ENCODE measurements at places on chromosomes 16 and 17.
A peak's percentile ranks its signal among the peaks of the same experiment; 100 is the strongest.

GRCh38 chr17:42087736-42088705 is 10.3 kb downstream of the ZNF385C start:
- no peak for DNase-seq

DNA sequence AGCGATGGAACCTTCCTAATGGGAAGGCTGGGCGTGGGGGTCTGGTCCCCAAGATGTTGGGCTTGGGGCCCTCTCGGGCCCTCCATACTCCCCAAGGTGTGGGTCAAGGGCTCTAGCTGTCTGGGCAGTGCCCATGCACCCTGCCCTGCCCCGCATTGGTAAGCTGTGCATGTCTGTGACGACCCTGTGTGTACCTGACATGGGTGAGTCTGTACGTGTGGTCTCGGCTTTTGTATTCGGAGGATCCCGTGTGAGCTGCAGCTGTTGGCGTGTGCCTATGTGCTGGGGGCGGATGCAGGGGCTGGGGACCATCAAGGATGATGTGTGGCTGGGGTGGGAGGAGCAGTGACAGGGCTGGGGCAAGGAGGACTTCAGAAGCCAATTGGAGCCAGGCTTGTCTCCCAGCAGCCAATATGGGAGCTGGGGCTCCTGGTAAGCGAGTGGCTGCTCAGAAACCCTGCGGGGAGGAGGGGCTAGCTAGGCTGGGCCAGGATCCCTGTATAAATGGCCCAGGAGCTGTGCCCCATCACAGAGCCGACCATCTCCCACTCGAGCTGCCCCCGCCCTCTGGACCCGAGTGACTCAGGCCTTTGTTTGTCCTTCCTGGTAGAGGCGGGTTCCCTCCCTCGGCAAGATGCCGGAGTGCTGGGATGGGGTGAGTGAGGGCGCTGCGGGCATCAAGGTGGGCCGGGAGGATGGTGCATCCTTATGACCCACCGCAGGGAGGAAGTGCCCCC is at the start of gene NDRG4:
NDRG4 (plus strand) TSS at position 529 of the 737 bp plus-strand sequence; CDS start at position 635, 106 bp downstream.
- peak; percentile 43 for DNase-seq

- DNase-seq, result no peak
Measured at GRCh38 chr17:27424941-27425340, 31.3 kb upstream of the KSR1 start.

DNA sequence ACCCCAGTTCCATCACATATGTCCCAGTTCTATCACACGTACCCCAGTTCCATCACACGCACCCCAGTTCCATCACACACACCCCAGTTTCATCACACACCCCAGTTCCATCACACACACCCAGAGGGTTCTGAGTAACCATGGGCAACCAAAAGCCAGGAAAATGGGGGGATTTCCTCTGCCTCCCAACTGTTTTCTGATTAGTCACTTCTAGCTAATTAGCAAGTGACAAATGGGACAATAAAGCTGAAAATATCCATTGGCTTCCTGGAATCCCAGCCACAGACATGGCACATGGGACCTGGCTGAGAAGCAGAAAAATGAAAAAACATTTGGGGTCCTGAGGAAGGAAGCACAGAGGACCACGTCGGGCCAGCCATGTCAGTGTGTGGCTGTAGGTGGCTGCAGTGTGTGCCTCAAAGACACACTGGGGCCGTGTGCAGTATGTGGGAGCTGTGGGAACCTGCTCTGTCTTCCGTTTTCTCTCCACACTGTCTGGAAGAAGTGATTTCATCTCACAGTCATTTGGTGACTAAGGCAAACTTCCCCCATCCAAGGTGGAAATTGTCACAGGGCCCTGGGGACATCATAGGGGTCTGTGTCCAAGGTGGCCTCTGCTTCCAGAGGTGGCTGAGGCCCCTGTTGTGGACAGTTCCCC is 106.7 kb downstream of the CMIP start:
- DNase-seq, result no peak

- no peak for DNase-seq
Measured at GRCh38 chr16:85475233-85475632, 137.9 kb upstream of the GSE1 start.

- no peak for DNase-seq
Measured at GRCh38 chr16:81861915-81862314, 82.8 kb downstream of the PLCG2 start.

- DNase-seq, result no peak
Measured at GRCh38 chr16:68642436-68643101, 2.5 kb upstream of the CDH3 start.

GRCh38 chr16:52450916-52451315 is 96.0 kb downstream of the TOX3 start:
- DNase-seq, result no peak

DNA sequence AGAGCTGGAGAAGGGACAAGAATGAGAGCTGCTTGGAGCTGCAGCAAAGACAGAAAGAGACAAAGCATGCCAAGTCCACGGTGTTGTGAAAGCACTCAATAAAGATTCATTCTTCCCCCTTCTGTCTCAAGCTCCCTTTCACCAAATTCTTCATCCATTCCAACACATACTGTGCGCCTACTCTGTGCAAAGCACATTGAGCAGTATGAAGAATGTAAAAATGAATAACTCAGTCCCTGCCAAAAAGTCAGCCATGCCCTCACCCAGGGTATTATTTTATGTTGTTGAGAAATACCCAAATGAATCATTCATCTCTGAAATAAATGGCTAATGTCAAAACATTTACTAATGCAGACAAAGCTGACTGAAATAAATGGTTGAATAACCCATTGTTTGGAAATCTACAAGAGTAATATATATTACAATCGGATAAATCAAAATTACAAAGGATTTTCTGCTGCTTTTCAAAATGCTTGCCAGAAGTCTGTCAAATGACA is 282.9 kb upstream of the IRX5 start:
- no peak for DNase-seq

- no peak for DNase-seq
Measured at GRCh38 chr17:45755050-45755449, 29.1 kb upstream of the CRHR1 start.

GRCh38 chr17:40559954-40560591 is 5.2 kb downstream of the CCR7 start:
- peak; percentile 68 for DNase-seq

GRCh38 chr17:69678206-69678605 is 263.7 kb downstream of the MAP2K6 start:
- no peak for DNase-seq

- DNase-seq, result no peak
Measured at GRCh38 chr17:12789075-12789480, 220 bp upstream of the ARHGAP44 start.

- DNase-seq, result no peak
Measured at GRCh38 chr17:78883533-78884131, 19.4 kb downstream of the CEP295NL start.

GRCh38 chr17:31580706-31581490 is 189.4 kb downstream of the RAB11FIP4 start:
- no peak for DNase-seq

DNA sequence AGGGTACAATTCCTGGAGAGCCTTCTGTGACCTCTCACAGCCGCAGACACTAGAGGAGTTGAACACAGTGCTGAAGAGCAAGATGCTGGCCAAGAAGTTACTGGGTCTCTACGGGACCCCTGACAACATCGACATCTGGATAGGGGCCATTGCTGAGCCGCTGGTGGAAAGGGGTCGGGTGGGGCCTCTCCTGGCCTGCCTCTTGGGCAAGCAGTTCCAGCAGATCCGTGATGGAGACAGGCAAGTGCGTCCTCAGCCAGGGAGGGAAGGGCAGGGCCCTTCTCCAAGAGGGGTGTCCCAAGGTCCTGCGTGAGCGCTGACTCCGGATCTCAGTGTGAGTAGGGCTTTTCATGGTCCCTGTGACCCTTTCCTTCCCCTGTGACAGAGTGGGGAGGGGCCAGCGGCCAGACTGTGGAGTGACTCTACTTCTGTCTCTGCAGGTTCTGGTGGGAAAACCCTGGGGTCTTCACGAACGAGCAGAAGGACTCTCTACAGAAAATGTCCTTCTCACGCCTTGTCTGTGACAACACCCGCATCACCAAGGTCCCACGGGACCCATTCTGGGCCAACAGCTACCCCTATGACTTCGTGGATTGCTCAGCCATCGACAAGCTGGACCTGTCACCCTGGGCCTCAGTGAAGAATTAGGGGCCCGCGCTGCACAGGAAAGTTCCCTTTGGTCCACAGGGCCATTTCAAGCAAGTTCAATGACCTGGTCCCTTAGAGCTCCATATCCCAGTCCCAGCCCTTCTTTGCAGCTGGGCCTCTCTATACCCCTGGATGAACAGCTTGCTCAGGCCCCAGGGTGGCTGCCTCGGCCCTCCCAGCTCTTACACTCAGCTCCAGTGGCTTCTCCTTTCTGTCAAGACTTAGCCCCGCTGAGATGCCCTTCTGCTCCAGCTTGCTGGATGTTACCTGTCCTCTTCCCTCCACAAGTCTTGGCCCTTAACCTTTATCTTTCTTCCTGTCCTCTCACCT is 13.1 kb downstream of the MPO start:
- no peak for DNase-seq

DNA sequence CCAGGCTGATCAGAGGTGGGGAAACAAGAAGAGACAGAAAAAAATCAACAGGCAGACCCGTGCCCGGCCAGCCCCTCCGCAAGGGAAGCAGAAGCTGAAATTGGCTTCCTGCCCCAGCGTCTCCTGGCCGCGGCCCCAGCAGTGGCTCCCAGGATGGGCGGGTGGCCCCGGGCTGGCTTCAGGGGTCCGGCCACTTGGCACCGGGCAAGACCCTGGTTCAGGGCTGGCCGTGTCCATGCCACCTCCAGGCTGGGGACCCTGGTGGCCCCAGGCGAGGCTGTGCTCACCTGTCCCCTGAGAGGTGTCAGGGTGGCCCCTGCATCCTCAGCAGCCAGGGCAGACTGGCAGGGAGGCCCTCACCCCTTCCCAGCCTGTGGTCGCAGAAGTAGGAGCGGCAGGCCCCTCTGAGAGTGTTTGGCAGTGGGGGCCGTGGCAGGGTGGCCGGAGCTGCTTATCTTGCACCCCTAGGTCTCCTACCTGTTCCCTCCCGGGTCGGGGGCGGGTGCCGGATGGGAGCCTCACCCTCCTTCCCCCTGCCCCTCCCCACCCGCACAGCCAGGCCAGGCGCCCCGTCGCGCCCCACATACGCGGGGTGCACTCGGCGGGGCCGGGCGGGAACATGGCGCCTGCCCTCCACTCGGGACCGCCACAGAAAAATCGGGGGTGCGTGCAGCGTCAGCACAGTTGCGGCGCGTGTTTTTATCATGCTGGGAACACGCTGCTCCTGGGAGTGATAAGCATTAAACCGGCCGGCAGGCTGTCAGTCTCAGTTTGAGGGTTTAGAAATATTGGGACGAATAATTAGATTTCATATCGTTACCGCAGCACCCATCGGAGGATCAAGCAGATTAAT is 46.7 kb upstream of the ZC3H18 start:
- no peak for DNase-seq

DNA sequence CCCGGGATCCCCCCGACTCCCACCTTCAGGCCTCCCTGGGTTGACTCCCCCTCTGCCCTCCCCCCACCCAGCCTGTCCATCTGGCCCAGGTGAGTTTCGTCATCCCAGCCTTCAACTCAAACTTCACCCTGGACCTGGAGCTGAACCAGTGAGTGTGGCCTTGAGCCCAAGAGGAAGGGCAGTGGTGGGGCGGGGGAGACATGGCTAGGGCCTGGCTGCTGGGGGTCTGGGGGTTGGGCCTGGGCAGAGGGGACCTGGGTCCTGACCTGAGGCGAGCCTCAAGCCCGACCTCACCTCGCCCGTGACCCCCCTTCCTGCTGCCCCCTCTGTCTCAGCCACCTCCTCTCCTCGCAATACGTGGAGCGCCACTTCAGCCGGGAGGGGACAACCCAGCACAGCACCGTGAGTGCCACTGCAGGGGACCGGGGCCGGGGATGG is 10.9 kb downstream of the ADAM11 start:
- no peak for DNase-seq

GRCh38 chr17:64920419-64921172 is 1.3 kb upstream of the LRRC37A3 start:
- DNase-seq, result no peak

GRCh38 chr17:28986714-28987655 is 18.8 kb downstream of the SEZ6 start:
- no peak for DNase-seq

DNA sequence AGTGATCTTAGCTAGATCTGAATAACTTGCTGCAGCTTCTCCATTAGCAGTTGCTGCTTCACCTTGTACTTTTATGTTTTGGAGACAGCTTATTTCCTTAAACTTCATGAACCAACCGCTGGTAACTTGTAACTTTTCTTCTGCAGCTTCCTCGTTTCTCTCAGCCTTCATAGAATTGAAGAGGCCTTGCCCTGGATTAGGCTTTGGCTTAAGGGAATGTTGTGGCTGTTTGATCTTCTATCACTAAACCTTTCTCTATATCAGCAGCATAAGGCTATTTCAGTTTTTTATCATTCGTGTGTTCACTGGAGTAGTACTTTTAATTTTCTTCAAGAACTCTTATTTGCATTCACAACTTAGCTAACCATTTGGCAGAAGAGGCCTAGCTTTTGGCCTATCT is 21.5 kb upstream of the TMEM92 start:
- DNase-seq, result no peak

DNA sequence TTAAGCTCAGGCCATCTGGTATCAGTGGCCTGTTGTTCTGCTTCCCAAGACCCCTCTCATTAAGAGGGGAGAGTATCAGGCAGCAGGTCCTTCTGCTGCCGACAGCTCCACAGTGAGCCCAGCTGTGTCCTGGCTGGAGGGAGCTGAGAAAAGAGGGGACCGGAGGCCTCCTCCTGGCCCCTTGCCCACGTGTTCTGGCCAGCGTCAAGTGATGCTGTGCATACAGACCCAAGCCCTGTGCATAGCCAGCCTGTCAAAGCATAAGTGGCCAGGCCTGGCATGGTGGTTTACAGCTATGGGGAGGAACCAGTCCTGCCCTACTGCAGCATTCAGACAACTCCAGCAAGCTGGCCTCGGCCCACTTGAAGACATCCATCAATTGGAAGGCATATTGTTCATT is 48.0 kb downstream of the ABCC6 start:
- no peak for DNase-seq

- no peak for DNase-seq
Measured at GRCh38 chr16:10367616-10368188, 18.2 kb upstream of the ATF7IP2 start.

GRCh38 chr17:28226563-28227315 is 92.3 kb upstream of the TMEM97 start:
- DNase-seq, result no peak

- no peak for DNase-seq
Measured at GRCh38 chr17:82696916-82697807, 1.3 kb downstream of the RAB40B start.

DNA sequence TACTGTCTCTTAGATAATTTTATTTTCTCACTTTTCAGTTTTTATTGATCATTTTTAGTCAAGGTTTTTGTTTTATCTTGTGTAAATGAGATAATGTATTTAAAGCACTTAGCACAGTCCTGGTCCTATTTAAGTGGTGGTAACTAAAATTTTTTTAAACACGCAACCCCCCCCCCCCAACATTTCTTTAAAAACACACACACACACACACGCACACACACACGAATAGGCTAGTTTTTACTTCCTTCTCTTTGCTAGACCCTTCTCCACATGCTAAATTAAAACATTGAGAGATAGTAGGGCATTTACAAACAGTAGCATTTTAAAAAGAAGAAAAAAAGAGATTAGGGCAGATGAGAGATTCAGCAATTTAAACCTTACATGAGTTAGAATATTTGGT is 5.0 kb downstream of the NFATC3 start:
- no peak for DNase-seq
